ENCODE measurements at places on chromosomes 3 and 15.

DNA sequence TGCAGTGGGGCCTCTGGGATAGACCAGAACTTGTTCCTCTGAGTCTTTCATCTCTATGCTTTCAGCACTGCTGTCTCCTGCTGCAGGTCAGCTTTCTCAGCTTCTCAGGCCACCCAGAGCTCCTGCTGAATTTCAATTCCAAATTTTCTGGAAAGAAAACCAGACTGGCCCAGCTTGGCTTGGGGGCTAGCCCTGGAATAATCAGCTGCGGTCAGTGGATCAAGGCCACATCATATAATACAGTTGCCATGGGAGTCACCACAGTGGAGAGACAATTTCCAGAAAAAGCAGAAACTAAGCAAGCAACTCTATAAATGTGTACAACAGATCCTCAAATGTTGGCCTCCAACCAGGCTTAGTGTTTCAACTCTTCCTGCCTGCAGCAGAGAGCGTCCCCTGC is 91.1 kb upstream of the SLC24A5 start:
- DNase-seq = no peak

GRCh38 chr3:172359996-172360395 is 88.3 kb downstream of the GHSR start:
- DNase-seq = no peak

DNA sequence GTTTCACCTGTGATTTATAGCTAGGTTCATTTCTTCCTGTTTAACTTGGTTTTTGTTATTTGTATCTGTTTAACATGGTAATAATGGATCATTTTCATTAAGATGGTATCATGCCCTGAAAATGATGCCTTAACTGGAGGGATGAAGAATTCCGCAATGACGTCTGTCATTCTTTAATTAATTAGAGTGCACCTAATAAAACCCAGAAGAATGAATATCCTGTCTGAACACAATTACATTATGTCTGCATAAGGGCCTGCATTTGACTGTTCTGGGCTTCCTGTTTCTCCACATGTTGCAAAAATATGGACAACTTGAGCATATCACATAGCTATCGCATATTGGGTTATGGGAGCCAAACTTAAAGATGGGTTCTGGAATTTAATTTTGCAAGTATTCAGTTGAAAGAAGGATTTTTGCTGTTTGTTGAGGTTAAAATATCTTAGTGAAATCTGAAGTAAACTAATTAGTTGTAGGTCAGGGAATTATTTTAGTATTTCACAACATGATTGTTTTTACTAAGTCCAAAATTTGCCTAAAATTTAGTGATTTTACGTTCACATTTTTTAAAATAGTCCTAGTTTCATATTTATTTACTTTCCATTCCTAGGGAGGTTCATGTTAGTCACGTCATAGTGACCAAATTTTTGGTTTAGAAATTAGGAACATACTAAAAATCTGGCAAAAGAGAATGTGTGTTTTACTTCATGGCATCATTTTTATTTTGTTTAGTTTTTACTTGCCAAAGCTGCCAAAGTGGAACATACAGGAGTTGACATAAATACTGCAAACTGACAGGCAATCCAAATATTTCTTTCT is 321.0 kb upstream of the TGFBR2 start:
- DNase-seq = no peak

DNA sequence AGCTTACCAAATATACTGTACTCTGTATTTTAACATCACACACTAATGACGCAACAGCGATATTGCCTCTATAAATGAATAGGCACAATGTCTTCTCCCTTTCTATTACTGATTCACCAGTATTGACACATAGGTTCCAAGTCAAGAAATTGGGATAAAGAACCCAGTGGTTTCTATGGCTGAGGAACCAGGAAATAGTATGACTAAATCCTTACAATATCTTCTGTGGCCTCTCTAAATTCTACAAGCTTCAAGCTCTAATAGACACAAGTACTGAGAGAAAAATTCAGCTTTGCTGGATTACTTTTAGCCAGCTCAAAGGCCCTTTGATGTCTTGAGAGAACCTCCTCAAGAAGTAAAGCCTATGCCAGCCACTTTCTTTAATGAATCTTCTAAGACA is 162.5 kb downstream of the DPH6 start:
- DNase-seq = no peak

DNA sequence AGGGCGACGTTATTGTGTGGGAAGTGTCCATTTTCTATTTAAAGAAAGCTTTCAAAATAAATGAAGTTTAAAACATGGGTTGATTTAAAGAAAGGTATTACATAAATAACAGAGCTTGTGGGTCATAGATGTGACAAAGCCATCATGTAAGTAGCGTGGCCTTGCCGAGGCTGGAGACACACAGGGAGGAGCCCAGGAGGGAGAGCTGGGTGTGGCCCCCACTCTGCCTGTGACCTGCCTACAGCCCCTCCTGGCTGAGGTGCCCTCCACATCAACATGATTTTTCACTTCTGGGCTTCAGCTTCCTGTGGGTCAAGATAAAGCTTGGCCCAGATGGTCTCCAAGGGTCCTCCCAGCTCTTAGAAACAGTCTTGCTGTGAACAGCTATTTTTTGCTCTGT is 12.5 kb upstream of the MGLL start:
- no peak for DNase-seq

DNA sequence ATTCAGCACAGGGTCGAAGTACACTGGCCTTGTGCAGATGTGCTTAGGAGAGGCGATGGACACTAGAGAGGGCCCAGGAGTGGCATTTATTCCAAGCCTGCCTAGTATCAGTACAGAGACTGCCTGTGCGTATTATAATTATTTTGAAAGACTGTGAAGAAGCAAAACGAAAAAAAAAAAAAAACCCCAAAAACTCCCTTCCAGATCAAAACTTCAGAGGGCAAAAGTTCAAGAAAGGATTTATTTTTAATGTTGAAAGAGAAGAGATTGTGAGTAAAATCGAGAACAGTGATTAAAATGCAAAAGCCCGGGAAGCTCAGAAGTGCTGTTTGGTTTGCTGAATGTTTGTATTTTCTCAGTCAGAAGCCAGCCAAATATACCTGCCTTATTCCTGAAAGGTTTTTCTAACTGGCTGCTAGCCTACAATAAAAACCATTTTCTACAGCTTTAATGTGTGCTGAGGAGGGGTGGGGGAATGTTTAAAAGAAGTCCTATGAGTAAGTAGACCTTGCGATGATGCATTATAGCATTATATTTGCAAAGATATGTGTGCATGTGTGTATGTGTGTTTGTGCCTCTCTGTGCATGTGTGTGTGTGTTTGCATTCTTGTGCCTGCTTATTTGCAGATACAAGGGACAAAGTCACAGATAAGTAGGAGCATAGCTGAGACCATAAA is 19.3 kb upstream of the LZTFL1 start:
- no peak for DNase-seq

DNA sequence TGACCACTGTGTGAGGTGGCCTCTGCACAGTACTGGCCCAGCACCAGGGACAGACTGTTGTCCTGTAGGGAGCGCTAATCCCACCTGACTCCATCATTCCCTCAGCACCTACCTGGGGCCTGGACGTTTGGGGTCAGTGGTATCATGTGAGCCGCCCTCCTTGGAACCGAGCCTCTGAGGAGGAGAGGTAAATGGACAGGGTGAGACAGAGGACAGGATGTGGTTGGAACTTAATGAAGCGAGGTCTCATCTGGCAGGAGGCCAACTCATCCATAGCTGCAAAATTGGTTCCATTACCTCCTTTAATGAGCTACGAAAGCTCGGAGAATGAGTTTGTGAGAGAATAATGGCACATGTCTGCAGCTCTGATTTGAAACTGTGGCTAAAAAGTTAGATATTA is 13.9 kb downstream of the MAPKAPK3 start:
- peak; percentile 52 for DNase-seq

DNA sequence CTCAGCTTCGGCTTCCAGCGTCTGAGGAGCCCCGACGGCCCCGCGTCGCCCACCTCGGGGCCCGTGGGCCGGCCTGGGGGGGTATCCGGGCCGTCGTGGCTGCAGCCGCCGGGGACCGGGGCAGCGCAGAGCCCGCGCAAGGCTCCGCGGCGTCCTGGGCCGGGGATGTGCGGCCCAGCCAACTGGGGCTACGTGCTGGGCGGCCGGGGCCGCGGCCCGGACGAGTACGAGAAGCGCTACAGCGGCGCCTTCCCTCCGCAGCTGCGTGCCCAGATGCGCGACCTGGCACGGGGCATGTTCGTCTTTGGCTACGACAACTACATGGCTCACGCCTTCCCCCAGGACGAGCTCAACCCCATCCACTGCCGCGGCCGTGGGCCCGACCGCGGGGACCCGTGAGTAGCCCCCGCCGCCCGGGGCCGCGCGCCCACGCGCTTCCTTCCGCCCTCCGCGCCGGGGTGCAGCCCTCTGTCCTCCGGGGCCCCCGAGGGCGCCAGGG is 462 bp downstream of the EDEM1 start:
- no peak for DNase-seq

- DNase-seq = no peak
Measured at GRCh38 chr15:59556380-59556779, 55.2 kb upstream of the GCNT3 start.

DNA sequence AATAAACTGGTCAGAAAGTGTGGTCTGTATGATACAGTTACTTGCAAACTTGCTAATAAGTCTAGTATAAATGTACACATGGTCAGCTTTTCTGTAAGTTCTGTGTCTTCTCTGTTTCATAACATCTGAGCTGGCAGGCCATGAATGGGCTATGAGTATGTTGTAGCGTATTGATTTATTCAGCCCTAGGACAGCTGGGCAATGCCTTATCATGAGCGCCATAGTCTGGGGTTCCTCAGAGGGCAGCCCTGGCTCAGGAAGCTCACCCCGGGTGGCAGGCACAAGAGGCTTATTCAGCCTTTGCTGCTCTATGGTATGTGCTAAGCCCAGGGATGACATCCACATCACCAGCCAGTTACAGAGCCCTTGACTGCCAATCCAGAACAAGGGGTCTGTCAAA is 50.7 kb upstream of the CCR2 start:
- DNase-seq = no peak

DNA sequence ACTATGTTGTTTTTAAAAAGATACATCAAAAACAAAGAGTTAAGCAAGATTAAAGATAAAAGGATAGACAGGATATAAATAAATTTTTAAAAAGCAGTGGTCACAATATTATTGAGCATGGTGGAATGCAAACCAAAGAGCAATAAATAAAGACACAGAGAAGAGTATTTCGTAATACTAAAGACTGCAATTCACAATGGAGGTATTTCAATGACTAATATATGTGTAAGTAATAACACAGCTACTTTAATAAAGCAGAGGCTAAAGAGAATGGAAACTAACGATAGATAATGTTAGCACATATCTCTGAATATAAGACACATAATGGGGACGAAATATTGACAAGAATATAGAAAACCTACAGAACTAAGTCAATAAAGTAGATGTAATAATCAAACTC is 219.6 kb downstream of the WDR72 start:
- DNase-seq = no peak

DNA sequence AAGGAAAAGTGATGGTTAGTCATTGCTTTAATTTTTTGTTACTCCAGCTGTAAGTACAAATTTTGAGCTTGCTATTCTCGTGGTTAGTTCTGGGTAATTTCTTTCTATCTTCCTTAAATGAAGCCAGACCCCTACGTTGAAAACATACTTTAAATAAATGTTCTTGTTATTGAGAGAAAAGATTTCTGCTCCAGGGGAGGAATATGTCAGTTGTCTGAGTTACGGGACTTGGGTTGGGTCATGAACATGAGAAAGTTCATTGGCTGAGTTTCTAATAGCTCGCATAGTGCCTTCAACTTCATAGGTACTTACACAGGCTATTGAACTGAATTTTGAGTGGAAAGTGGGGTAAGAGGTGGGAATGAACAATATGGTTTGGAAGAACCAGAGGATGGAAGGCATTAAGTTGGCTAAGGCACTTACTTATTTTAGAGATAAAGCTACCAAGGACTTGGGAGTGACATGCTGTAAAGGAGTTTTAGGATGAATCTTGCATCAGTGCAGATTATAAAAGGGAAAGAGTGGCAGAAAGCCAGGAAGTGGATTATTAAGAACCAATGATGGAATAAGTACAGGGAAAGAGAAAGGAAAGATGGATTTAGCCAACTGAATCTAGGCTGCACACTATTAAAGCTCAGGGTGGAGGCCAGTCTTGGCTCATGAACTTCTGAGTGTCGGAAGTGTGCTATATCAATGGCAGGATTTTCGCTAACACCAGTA is 1.4 kb downstream of the RPSA start:
- DNase-seq = no peak

DNA sequence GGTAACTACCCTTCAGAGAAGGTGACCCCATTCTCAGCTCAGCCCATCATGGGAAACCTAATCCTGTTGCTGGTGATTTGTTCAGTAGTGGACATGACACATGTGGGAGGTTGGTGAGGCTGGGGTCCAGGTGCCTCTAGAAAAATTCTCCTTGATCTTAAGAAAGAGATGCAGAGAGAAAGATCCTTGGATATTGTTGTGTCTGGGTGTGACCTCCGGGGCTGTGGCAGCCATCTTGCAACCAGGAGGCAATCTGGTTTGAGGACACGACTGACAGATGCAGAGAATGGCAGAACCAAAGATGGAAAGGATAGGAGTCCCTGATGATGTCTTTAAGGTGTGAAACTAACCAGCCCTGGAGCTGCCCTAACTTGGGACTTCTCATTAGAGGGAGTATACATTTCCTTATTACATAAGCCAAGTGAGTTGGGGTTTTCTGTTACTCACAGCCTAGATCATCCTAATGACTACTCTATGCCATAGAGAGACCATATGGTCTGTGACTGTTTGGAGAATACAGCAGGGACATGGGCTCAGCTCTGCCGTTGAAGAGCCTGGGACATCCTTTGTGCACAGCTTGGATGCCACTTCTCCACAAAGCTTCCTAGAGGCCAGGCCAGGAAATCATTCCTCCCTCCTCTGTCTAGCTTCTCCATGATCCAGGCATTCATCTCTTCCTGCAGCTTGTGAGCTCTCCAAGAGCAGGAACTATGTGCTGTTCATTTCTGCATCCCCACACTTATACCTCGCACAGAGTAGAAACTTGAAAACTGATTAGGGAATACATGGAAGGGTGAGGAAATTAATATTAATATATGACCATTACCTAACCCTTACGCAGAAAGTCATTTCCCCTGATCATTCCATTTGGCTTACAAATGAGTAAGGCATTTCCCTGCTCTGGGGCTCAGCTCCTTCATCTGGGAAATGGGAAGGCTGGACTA is 45.9 kb downstream of the HRH1 start:
- no peak for DNase-seq

DNA sequence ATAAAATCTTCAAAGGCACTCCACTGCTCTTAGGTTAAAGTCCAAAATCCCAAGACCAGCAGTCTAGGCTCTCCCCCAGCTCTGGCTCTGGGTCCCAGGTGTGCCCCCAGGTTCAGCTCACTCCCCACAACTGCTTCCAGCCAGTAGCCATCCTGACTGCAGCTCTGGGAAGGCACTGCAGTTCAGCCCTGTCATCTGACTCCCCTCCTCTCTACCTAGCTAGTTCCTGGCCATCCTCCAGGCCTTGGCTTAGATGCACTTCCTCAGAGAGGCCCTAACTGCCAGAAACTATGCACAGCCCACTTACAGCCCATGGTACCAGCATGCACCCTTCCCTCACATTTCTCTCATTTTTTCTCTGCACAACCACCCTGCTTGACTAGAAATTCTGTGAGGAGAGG is 25.5 kb downstream of the TBC1D2B start:
- no peak for DNase-seq

- DNase-seq = no peak
Measured at GRCh38 chr3:143843587-143843986, 4.7 kb downstream of the SLC9A9 start.

Data from DMS79 (cell line).